Activated CD4-positive, alpha-beta T cell treated with anti-CD3 and anti-CD28 coated beads, Interleukin-2, amount 10 ng/mL, durations not matched to agents 24 days and 14 days (primary cell): ENCODE measurements at places on chromosomes 11 and 22. TPM values are rescaled to one million over a fixed set of nuclear protein-coding genes. Genes with fewer than 3 reads are reported as not detected.

DNA sequence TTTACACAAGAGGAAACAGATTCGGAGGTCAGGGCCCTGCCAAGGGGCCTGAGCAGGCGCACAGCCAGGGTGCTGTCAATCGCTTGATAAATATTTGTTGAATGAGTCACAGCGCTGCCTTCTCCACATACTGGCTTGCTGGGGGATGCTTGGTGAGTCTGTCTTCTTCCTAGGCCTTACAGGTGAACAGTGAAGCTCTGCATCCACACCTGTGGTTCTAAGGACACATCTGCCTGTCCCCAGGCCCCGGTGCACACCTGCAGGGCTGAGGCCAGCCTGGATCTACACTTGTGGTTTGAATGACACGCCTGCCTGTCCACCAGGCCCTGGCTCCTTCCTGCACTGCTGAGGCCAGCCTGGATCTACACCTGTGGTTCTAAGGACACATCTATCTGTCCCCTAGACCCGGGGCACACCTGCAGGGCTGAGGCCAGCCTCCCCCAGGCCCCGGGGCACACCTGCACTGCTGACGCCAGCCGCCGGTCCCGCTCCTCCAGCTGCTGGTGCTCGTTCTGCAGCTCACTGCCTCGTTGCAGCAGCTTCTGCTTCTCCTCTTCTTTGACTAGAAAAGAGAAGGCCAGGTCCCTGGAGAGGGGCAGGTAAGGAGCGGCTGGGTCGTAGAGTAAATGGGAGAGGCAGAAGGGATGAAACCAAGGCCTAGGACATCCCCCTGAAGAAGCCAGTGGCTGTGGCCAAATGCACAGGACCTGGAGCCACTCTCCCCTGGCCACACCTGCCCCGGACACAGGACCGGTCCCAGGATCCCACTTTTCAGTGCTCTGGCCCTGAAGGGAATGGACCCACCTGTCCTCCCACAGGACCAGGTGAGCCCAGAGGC is 124.6 kb downstream of the PHF21B start:
- H3K4me3 ChIP-seq, result no peak overlapping the region
- H3K4me1 ChIP-seq, result no peaks in the 10 kb centered on the region
- no peaks in the 10 kb centered on the region for H3K36me3 ChIP-seq
- H3K27ac ChIP-seq, result no peak overlapping the region
- DNase-seq, result no peak

DNA sequence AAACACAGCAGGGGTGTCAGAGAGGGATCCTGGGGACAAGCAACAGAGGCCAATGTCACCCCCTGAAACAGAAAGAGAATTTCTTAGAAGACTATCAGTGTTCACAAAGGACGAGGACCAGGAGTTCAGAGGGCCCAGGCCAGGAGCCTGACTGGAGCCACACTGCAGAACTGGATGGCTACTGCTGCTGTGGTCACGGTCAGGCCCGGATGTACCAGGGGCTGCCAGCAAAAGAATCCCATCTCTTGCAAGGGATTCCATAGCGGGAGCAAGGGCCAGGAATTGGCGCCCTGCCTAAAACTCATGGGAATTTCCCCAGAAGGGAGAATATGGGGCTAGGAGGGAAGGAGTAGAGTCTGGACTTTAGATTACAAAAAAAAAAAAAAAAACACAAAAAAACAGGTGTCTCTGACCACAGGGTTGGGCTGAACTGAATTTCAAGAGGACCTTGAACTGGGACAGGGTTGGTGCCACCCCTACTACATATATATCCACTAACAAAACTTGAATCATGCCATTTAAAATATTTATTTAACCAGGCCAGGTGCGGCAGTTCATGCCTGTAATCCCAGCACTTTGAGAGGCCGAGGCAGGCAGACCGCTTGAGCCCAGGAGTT is 15.7 kb upstream of the KCTD14 start:
- H3K27me3 ChIP-seq, result peaks cover 4% of the 10 kb centered on the region
- no peak overlapping the region for H3K27ac ChIP-seq
- H3K36me3 ChIP-seq, result no peaks in the 10 kb centered on the region
- peaks cover 10% of the 10 kb centered on the region for H3K4me1 ChIP-seq

GRCh38 chr22:30565341-30565740 is 9.1 kb downstream of the GAL3ST1 start:
- no peaks in the 10 kb centered on the region for H3K36me3 ChIP-seq
- H3K27ac ChIP-seq, result no peak overlapping the region

- H3K27me3 ChIP-seq, result no peaks in the 10 kb centered on the region
- H3K4me3 ChIP-seq, result no peak overlapping the region
- peaks cover 5% of the 10 kb centered on the region for H3K4me1 ChIP-seq
- DNase-seq, result no peak
- H3K27ac ChIP-seq, result no peak overlapping the region
These were observed 354.6 kb upstream of the DDI1 start for GRCh38 chr11:103681855-103682254.

- DNase-seq, result no peak
- H3K4me3 ChIP-seq, result no peak overlapping the region
- H3K27me3 ChIP-seq, result no peaks in the 10 kb centered on the region
- peaks cover 12% of the 10 kb centered on the region for H3K4me1 ChIP-seq
- peaks cover 10% of the 10 kb centered on the region for H3K36me3 ChIP-seq
- no peak overlapping the region for H3K27ac ChIP-seq
These were observed 278.5 kb downstream of the CASP12 start for GRCh38 chr11:104619751-104620150.

GRCh38 chr22:25666308-25666707 is 75.7 kb upstream of the MYO18B start:
- no peak overlapping the region for H3K27ac ChIP-seq
- H3K4me3 ChIP-seq, result peak overlapping the region; percentile 2
- no peak for DNase-seq
- peaks cover 40% of the 10 kb centered on the region for H3K36me3 ChIP-seq
- H3K4me1 ChIP-seq, result peaks cover 14% of the 10 kb centered on the region
- no peaks in the 10 kb centered on the region for H3K27me3 ChIP-seq

DNA sequence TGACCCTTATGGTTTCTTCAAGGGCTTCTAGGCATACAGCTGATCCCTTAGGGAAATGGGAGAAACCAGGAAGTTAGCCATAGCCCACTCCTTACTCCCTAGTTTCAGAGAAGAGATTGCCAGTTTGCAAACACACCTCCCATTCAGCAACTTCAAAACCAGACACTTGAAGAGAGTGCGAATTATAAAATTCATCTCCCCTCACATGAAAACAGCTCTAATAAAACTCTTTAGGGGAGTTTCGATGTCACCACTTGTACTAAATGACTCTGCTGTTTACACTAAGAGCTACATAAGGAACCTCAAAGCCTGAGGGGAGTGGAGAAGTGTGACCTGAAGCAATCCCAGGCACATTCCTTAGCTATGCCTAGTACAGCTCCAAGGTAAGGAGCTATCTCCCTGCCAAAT is 8.3 kb downstream of the LGR4 start:
- H3K27me3 ChIP-seq, result peaks cover 15% of the 10 kb centered on the region
- no peaks in the 10 kb centered on the region for H3K4me1 ChIP-seq
- H3K4me3 ChIP-seq, result no peak overlapping the region
- no peaks in the 10 kb centered on the region for H3K36me3 ChIP-seq
- no peak overlapping the region for H3K27ac ChIP-seq

GRCh38 chr11:17439316-17439782 is 37.3 kb downstream of the ABCC8 start:
- H3K27me3 ChIP-seq, result peaks cover 12% of the 10 kb centered on the region
- peaks cover 18% of the 10 kb centered on the region for H3K4me1 ChIP-seq
- peak overlapping the region; percentile 26 for H3K4me3 ChIP-seq

GRCh38 chr11:118622376-118623268 is 15.2 kb downstream of the PHLDB1 start:
- H3K36me3 ChIP-seq, result no peaks in the 10 kb centered on the region
- peaks cover 22% of the 10 kb centered on the region for H3K27me3 ChIP-seq
- DNase-seq, result no peak
- H3K4me3 ChIP-seq, result no peak overlapping the region
- peaks cover 4% of the 10 kb centered on the region for H3K4me1 ChIP-seq
- no peak overlapping the region for H3K27ac ChIP-seq

DNA sequence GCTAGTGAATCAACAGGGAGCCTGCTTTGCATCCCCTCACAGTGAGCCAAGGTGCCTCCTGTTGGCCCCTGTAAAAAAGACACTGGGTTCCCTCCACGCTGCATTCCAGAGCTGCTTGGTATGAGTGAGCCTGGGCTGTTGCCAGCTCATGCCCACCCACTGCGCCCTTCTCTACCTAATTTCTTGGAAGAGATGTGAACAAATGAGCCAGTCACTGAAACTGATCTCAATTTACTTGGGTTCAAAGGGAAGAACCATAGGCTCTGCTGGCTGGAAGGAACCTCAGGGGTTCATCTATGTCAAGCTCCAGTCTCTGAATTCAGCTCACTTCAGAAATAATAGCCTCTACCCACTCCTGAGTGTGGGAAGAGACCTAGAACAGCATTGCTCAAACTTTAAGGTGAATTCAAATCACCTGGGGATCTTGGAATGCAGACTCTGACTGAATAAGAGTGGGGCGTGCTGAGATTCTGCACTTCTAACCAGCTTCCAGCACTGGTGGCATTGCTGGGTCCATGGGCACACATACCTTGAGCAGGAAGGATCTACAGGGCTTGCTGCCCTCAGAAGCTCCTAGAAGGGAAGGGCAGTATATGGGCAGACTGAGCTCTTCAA is 5.4 kb upstream of the TMPRSS4 start:
- H3K4me1 ChIP-seq, result no peaks in the 10 kb centered on the region
- H3K27me3 ChIP-seq, result peaks cover 15% of the 10 kb centered on the region
- DNase-seq, result no peak

DNA sequence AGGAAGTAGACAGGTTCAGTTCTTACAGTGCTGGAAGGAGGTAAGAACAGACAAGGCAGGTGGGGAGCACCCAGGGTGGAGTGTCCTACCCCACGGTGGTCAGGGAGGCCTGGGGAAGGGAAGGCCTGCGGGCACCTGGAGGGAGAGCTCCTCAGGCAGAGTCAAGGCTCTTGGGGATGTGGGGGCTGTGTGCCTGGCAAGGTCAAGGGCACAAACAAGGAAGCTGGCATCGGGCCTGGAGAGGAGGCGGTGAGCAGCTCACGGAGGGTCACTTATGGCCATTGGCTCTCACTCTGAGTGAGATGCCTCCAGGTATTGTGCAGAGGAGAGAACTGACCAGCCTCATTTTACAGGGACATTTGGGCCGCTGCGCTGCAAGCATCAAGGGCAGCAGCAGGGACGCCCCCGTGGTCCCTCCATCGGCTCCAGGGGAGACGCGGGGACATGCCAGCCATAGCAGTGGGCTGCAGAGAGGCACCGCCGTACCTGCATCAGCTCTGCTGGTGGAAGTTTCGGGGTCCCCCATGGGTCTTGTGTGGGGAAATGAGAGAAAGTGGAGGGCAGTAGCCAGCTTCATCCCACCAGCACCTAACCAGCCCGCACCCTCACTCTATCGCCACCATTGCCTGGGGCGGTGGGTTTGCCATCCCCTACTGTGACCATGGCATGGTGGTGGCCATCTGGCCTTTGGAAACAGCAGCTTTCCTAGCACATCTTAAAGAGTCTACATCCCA is 37.5 kb upstream of the RTL6 start:
- H3K4me3 ChIP-seq, result no peak overlapping the region
- no peak overlapping the region for H3K27ac ChIP-seq
- no peaks in the 10 kb centered on the region for H3K4me1 ChIP-seq
- peaks cover 2% of the 10 kb centered on the region for H3K27me3 ChIP-seq
- H3K36me3 ChIP-seq, result no peaks in the 10 kb centered on the region
- DNase-seq, result no peak

DNA sequence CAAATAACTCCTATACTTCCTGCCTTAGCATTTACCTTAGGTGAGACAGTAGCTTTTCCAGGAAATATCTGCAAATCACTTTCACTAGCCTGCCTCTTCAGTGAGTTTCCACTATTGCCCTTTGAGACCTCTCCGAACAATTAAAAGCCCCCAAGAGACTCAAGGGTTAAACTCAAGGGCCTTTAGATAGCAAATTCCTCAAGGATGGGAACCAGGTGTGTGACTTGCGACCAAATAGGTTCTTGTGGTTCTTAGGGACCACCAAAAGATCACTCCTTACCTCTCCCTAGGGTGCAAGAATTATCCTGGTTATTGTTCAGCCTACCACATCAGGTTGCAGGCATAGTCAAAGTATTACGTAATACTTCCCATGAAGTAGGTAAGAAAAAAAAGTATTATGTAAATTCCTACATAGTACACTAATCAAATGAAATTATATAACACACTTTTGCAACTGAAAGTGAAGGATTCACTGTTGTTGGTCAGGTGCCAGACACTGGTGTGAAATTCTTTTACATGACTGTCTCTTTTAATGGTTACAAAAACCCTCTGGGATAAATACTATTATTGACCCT is 1.4 kb upstream of the RDX start:
- no peak overlapping the region for H3K27ac ChIP-seq
- H3K36me3 ChIP-seq, result peaks cover 12% of the 10 kb centered on the region
- H3K4me3 ChIP-seq, result no peak overlapping the region
- no peaks in the 10 kb centered on the region for H3K27me3 ChIP-seq

GRCh38 chr22:29385748-29386147 is 2.6 kb downstream of the AP1B1 start:
- H3K4me1 ChIP-seq, result peaks cover 38% of the 10 kb centered on the region
- H3K27me3 ChIP-seq, result no peaks in the 10 kb centered on the region
- DNase-seq, result no peak

GRCh38 chr11:99343117-99343516 is 322.4 kb downstream of the CNTN5 start:
- H3K27ac ChIP-seq, result no peak overlapping the region
- H3K27me3 ChIP-seq, result no peaks in the 10 kb centered on the region

DNA sequence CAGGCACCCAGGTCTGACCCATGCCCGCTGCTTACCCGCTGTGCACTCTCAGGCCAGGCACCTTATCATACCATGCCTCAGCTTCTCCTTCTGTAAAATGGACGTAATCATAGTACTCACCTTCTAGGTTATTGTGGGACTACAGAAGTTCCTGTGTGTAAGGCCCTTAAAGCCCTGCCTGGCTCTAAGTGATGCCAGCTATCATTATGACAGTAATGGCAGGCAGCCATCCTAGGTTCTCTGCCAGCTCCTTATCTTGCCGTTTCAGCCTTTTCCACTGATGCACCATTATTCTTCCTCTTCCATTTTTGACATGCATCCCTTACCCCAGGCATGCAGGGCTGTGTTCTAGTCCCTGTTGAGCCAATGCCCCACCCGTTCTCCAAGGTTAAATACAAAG is 57.9 kb downstream of the DBX1 start:
- no peak overlapping the region for H3K4me3 ChIP-seq
- peaks cover 4% of the 10 kb centered on the region for H3K27me3 ChIP-seq
- H3K36me3 ChIP-seq, result no peaks in the 10 kb centered on the region
- no peak for DNase-seq
- no peak overlapping the region for H3K27ac ChIP-seq

DNA sequence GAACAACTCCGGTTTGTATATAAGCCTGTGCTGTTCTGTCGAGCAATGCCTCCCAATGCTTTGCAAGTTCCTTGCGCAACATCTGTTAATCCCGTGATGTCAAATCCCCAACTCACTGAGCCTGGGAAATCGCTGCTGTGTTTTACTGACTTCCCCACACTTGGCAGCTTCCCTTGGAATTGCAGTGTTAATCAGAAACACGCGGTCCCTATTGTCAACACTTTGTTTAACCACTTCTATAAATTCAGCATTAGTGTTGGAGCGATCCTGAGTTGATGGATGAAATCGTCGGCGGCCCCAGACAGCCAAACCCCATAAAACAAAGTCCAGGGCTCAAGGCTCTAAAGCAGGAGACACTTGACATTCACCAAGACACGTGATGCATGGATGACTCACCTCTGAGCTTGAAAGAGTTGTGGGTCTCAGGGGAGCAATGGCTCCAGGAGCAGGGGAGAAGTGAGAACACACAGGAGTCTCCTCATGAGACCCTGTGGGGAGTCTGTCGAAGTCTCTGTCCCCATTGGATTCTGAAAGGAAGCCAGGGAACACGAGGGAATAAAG is 555.3 kb downstream of the MIAT start:
- no peak overlapping the region for H3K27ac ChIP-seq
- no peak overlapping the region for H3K4me3 ChIP-seq
- DNase-seq, result no peak
- no peaks in the 10 kb centered on the region for H3K36me3 ChIP-seq

Gene TIMM8B
- total RNA-seq, result 86.3 and 89.7 TPM in 2 replicates

Gene ACTN3
- total RNA-seq, result 0.07 TPM in 2 replicates

Gene SCO2
- total RNA-seq, result 5.3 and 11.2 TPM in 2 replicates

Gene B3GAT1
- 0.16 and 0.28 TPM in 2 replicates for total RNA-seq

Gene HPX
- total RNA-seq, result not detected in 2 replicates

Gene BIRC2
- total RNA-seq, result 27.8 and 30.8 TPM in 2 replicates
